ENCODE measurements at places on chromosomes 7 and 10.

GRCh38 chr7:106071356-106071998, 40.6 kb downstream of the SYPL1 start:
- peak; percentile 41 for DNase-seq

GRCh38 chr10:127398140-127398970, 150.8 kb upstream of the NPS start:
- DNase-seq: peak; percentile 1

DNA sequence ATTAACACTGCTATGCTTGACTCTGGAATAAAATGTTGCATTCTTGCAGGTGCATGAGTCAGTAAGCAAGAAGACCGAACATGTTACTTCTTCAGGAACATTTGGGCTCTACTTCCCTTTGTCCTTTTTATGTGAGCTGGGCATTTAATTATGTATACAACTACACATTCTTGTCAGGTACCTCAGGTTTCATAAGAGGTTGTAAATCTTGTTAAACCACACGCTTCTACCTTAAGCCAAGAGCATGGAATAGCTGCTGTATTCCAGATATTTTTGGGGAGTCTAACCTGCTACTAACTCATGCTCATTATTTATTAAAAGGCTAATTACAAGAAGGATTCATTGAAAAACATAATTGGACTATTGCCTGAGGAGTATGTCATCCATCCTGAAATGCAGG, 414.2 kb upstream of the KLF6 start:
- DNase-seq: no peak

DNA sequence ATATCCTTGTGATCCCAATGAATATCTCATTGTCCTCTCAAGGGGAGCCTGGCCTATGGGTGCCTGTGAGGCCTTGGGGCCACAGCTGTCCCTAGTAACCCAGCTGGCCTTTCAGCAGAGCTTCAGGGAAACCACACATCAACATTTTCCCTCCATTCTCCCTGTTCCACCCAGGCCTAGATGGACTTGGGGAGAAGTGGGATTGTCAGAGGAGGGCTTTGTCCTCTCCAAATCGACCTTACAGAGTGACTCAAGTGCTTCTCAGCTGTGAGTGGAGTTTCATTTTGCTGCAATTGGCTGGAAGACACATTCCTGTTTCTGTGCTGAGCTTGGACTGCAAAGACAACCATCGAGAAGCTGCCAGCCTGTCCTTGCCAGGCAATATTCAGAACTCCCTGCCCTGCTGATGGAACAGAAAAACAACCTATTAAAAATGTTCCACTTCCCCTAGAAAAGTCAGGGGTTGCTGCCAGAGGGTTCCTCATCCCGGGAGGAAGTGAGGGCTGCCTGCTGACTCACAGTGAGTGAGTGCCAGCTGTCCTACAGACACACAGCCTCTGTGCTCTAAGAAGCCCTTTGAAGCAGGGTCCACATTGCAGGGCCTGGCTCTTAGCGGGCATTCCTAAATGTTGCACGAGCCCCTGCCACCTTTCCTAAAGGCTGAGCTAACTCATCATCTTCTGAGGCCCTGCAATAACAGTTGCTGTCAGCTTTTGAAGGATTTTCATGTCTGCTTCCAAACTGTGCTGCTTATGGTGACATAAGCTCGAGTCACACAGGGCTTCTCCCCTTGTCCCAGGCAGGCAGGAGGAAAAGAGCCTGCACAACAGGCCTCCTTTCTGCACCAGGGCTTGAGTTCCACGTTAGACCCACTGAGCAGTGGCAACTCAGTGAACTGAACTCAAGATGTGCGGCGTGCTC, 20.5 kb downstream of the STRA8 start:
- DNase-seq: peak; percentile 90

DNA sequence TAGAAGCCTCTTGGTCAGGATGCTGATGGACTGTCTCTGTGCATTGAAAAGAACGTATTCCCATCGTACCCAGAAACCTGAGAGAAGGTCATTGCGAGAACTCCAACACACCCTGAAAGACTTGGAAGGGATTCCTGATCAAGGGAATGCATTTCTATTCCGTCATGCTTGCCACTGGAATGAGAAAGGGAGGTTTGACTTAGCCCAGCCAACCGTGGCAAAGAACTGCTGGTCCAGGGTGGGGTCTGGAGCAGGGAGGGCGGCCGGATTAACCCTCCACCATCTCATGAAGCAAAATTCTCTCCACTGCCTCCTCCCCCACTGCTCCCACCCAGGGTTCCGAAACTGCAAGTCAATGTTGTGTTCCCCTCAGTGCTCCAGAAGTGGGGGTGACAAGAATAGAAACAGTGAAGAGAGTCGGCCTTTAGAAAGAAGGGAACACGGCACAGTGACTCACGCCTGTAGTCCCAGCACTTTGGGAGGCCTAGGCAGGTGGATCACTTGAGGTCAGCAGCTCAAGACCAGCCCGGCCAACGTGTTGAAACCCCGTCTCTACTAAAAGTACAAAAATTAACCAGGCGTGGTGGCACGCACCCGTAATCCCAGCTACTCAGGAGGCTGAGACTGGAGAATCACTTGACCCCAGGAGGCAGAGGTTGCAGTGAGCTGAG, 137.5 kb upstream of the MGMT start:
- no peak for DNase-seq
